ENCODE measurements at places on chromosomes 12 and 14.
A peak's percentile ranks its signal among the peaks of the same experiment; 100 is the strongest.

- DNase-seq: peak; percentile 75
These were observed 15.2 kb upstream of the PEBP1 start for GRCh38 chr12:118120579-118121363.

- no peak for DNase-seq
These were observed 5.7 kb downstream of the DCN start for GRCh38 chr12:91176915-91177314.

DNA sequence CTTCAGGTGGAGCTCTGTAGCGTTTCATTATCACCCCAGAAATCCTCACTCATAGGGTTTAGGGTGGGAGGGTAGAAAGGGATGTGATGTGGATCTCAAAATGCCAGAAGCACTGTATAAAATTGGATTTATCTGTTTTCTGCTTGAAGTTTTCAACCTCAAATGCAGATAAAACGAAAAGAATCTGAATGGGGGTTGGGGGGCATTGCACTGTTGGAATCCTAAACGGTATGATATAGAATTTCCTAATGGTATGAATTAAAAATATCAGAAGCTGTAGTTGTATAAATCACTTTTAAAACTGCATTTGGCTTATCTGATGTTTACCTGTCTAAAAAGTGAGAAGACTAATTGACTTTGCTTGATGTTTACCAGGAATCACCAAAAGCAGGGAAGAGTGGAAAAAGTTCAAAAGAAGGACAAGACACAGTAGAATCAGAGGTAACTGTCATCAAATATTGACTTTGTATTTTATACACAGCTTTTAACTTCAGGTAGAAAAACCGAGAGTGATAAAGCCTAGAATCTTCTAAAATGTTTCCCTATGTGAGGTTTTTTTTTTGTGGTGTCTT, 1.1 kb downstream of the PPP2R5C start:
- no peak for DNase-seq

- no peak for DNase-seq
These were observed 884.9 kb upstream of the FOXG1 start for GRCh38 chr14:27881646-27882045.

- DNase-seq: no peak
These were observed 21.1 kb upstream of the ULK1 start for GRCh38 chr12:131873293-131873692.

- no peak for DNase-seq
These were observed 23.3 kb downstream of the CYP46A1 start for GRCh38 chr14:99707420-99707819.

GRCh38 chr12:114760151-114760877, 76.3 kb upstream of the TBX3 start:
- DNase-seq: no peak

DNA sequence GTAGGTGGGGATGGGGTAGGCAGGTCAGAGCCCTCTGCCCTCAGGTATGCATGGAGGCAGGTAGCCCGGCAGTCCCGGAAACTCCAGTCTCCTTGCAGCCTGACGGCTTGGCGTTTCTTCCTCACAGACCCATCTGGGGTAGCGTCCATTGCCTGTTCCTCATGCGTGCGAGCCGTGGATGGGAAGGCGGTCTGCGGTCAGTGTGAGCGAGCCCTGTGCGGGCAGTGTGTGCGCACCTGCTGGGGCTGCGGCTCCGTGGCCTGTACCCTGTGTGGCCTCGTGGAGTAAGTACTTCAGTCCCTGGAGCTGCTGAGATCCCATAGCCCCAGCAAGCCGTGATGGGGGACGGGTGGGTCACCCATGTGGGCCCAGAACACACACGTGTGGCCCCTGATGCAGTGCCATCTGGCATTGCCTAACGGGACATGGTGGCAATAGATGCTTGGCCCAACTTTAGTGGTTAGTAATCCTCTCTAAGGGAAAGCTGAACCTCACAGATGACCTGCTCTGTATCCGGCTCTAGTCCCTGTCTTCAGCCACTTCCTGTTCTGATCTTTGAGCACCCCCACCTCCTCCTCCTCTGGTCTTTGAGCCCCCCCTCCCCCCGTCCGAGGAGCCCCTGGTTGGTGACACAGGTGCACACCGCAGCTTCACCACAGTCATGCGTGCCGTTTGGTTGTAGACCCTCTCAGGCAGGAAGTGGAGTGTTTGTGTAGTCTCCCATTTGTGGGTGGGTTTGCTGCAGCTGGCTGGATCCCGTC, 3.7 kb downstream of the SIVA1 start:
- DNase-seq: peak; percentile 70

GRCh38 chr14:74368441-74368840, 20.2 kb downstream of the VRTN start:
- no peak for DNase-seq

Data from activated CD8-positive, alpha-beta T cell treated with anti-CD3 and anti-CD28 coated beads, Interleukin-2, amount 10 ng/mL, durations not matched to agents 7 days and 5 days (primary cell).